ENCODE measurements at places on chromosomes 6 and 20.

DNA sequence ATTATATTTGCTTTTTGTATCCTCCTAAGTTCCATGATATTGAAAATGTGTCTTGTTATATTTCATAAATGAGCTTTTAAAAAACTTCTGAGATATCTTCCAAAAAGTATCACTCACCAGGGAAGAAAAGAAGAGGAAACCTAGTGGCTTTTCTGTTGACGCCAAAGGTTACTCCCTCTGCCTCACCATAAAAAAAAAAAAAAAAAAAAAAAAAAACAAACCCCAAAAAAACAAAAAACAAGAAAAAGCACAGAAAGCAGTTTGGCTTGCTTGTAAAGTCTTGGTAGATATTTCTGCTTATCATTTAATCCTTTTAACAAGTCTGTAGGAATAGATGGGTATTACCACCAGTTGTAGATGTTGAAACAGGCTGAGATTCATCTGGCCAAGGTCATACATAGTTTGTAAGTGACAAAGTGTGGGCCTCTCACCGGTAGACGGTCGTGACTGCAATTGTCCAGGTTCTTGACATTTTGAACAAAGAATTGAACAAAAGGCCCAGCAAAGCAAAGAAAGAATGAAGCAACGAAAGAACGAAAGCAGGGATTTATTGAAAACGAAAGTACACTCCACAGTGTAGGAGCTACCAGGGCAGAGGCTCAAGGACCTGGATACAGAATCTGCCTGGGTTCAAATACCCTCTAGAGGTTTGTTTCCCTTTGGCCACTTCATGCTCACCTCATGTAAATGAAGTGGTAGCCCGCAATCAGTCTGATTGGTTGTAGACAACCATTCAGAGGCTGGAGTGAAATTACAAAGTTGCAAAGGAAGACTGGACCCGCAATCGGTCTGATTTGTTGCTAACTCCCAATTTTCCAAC lies 11.6 kb upstream of the ELOVL5 start:
- no peak for DNase-seq

DNA sequence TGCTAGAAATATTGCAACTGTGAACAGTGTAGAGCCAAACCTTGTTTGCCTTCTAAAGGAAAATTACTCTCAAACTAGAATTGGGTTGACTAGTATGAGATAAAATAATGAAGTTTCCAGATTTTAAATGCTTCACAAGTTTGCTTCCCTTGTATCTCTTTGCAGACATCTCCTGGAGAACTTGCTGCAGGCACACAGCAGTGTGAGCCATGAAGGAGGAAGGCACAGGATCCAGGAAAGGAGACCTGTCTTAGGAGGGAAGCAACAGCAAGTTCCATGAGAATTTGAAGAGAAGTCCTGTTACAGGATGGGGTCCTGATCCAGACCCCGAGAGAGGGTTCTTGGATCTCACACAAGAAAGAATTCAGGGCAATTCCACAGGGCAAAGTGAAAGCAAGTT lies 115.9 kb downstream of the BMP7 start:
- no peak for DNase-seq

DNA sequence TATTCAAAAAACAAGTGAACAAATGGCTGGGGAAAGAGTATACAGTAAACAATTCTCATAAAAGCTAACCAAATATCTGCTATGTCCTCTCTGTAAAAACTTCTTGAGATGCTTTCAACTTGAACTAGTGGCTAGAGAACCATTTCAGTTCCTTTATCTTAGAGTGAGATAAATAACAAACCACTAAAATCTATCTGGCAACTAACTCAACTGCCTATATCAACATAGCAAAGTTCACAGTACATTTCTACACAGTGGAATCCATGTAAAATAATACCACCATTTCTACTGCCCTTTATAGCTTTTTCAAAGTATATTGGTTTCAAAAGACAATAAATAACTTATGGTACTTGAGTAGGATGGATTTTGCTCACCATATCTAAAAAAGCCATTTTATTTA lies 95.1 kb downstream of the MMS22L start:
- DNase-seq: no peak

DNA sequence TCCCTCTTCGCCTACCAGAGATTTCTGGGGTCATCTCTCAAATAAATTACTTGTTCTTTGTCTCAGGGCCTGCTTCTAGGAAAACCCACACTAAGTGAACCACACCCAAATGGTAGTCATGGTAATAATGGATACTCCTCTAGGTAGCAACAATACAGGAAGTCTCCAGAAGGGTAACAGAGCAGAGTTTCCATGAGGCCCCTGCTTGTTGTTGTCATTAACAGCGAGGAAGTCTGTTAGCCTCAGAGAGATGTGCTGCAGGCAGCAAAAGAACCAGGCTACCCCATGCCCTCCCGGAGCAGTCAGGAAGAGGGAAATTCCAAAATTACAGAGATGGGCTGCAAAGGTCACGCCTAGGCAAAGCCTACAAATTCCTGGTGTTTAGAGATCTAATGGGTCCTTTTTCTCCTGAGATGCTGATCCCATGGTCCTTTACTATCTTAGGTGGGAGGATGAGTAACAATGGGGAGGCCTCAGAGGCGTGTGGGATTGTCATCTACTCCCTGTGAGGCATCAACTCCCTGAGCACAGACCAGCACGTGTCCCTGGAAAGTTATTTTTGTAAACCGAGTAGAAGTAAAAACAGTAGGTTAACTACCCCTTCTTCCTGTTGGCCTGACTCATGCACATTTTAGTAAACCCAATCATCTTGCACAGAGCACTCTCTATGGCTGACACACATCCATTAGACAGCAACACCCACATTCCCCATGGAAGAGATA lies 10.1 kb downstream of the ISM1 start:
- DNase-seq: no peak

DNA sequence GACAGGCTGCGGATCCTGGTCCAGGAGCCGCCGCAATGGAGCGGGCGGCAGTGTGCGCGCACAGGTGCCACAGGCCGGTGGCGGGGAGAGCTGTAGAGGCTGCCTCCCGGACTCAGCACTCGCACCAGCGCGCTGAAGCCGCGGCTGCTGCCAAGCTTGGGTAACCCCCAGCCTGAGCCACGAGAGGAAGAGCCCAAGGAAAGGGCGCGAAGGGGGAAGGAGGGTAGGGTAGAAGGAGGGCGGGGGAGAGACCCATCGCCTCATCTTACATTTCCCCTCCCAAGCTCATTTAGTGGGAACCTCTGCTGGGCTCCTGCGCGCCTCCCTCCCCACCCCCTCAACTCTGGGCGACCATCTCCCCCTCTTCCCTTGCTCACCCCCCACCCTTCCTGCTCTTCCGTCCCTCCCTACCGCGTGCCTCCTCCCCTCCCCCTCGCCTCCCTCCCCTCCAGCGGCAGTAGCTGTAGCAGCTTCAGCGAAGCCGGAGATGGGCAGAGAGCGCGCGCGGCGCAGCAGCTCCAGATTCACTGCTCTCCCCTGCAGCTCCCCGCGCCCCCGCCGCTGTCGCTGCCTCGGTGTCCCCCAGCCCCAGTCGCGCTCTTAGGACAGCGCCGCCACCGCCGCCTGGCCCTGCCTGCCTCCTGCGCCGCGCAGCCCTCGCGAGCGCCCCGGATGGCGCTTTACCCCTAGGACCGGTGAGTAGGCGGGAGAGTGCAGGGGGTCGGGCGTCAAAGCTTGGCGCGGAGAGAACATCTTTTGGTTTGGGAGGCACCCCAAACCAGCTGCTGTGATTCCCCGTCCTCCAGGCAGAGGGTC lies at the start of gene FUT9:
Gene FUT9, plus strand, starts transcription at position 457 of the 816 bp plus-strand sequence. CDS start 187,182 bp downstream, outside the sequence.
- no peak for DNase-seq

All from colonic mucosa (tissue), 4 donors.